ENCODE measurements at places on chromosomes 1 and 21.
A peak's percentile ranks its signal among the peaks of the same experiment; 100 is the strongest.

GRCh38 chr1:36748466-36748865 is 265.8 kb upstream of the CSF3R start:
- no peak for DNase-seq

DNA sequence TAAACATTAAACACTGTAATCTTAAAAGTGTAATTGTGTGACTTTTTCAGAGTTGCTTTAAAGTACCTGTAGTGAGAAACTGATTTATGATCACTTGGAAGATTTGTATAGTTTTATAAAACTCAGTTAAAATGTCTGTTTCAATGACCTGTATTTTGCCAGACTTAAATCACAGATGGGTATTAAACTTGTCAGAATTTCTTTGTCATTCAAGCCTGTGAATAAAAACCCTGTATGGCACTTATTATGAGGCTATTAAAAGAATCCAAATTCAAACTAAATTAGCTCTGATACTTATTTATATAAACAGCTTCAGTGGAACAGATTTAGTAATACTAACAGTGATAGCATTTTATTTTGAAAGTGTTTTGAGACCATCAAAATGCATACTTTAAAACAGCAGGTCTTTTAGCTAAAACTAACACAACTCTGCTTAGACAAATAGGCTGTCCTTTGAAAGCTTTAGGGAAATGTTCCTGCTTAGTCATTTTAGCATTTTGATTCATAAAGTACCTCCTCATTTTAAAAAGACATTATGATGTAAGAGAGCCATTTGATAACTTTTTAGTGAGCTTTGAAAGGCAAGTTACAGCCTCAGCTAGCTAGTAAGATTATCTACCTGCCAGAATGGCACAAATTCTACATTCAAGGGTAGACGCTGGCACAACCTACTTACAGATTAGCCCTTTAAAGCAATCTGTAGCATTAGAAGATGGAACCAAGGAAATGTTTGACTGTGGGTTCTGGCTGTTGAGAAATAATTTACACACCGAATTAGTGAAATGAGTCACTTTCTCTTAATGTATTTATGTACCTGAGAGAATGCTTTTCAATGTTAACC is 9.4 kb downstream of the SOD1 start:
- no peak for DNase-seq

DNA sequence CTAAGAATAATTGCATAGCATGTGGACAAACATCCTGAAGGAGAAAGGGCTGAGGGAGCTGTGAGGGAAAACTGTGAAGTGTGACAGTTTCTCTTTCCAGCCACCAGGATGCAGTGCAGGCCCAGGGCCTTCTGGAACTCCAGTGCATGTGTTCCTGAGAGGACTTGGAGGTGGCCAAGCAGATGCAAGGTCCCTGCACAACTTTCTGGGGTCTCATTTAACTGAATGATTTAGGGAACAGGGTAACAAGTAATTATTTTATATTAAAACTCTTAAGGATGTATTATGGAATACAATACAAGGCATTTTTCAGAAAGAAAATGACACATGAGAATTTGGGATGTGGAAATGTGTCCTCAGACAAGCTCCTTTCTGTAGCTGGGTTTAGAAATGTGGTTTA is 61.2 kb upstream of the MCOLN3 start:
- peak; percentile 82 for DNase-seq

- no peak for DNase-seq
These were observed 86.2 kb downstream of the RIPK4 start for GRCh38 chr21:41680444-41681347.

GRCh38 chr1:7470904-7471638 is 300.0 kb upstream of the VAMP3 start:
- DNase-seq, result no peak

GRCh38 chr21:44611551-44611950 is 328 bp upstream of the KRTAP10-8 start:
- DNase-seq, result no peak

GRCh38 chr1:12556368-12556930 is 61.6 kb downstream of the DHRS3 start:
- DNase-seq, result peak; percentile 25

DNA sequence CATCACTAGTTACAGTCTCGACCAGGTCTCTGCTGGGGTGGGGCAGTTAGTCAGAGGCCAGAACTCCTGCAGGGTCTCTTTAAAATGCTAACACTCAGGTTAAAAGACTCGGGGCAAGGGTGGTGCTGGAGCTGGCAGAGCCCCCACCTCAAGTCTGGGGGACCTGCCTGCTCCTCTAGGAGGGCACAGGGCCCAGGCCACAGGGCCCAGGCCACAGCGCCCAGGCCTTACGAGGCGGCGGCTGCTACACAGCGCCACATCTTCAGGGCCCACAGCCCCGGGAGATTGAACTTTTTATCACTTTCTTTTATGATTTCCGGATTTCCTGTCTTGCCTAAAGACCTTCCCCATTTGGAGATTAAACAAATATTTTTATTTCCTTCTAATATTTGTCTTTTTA is 10.4 kb downstream of the MPZ start:
- no peak for DNase-seq

- DNase-seq, result no peak
These were observed 25.6 kb downstream of the EYA3 start for GRCh38 chr1:28062806-28063205.

DNA sequence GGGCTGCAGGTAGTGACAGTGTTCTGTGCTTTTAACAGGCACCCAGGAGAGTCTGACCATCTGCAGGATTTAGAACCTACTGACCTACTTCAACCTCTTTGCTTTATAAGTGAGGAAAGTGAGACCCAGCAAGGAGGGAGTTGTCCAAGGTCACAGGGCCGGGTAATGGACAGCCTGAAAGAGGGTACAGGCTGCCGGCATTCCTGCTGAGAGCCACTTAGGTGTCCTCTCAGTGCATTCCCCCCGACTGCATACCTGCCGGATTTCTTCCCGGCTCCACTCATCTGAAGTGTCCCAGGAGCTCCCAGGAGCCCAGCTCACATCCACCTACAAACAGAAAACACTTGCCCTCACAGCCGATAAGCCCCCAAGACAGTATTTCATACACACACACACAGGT is 13.9 kb downstream of the PHLDA3 start:
- no peak for DNase-seq

- peak; percentile 74 for DNase-seq
These were observed at the start of gene LMX1A for GRCh38 chr1:165355977-165356811. TSS of gene LMX1A (minus strand) at chr1:165356715. CDS start at chr1:165355559, 1,156 bp downstream.

GRCh38 chr1:89085781-89086180 is 20.8 kb upstream of the GBP1 start:
- DNase-seq, result no peak

- no peak for DNase-seq
These were observed 53.9 kb downstream of the SYDE2 start for GRCh38 chr1:85146972-85147359.

GRCh38 chr1:240271081-240271480 is 179.4 kb downstream of the FMN2 start:
- DNase-seq, result no peak

DNA sequence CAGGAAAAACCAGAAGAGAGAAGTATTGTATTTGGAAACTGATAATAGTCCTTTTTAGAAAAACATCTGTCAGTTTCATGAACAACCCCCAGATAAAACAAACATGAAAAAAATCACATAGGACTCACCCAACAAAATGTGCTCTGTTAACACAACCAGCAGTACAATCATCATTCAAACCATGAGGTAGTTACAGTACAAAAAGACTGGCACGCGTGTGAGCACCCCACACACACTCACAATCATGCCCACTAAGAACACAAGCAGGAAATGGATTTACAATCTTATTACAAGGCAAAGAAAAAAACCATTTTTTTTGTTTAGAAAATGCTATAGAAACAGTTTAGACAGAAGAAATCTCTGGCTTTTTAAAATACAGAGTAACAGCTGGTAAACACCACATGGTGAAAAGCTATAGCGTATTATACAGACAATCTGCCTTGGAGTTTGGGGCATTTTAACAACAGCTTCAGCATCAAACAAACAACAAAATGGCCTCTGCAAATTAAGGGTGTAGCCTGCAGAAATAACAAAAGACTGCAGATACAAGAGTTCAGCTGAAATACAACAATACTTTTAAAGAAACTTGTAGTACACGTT is 180.0 kb downstream of the CDC7 start:
- no peak for DNase-seq

- DNase-seq, result no peak
These were observed 1.8 kb upstream of the MCOLN2 start for GRCh38 chr1:84998642-84999280.

GRCh38 chr21:35426897-35427296 is 377.8 kb upstream of the RUNX1 start:
- DNase-seq, result no peak

GRCh38 chr1:2306151-2306978 is 78.2 kb downstream of the SKI start:
- DNase-seq, result no peak

DNA sequence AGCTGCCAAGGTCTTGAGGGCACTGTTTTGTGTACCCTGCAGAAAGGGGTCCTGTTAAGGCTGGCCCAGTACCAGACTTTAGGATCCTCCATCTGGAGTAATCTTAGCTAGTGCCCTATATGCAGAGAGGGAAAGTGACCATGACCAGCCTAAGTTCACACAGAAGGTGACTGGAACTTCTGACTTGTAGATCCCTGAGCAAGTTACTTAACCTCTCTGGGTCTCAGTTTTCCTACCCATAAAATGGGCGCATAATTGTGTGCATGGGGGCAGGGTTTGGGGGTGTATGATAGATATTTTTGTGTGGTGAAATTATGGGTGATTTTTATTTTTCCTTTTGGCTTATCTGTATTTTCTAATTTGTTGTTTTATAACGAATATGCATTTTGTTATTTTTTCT is 3.3 kb upstream of the SHISAL2A start:
- no peak for DNase-seq

- no peak for DNase-seq
These were observed 29.3 kb upstream of the SRSF10 start for GRCh38 chr1:24009406-24009805.

GRCh38 chr1:40847023-40847745 is 15.0 kb downstream of the CITED4 start:
- DNase-seq, result no peak

GRCh38 chr1:109750920-109751319 is 10.1 kb upstream of the GSTM3 start:
- no peak for DNase-seq

DNA sequence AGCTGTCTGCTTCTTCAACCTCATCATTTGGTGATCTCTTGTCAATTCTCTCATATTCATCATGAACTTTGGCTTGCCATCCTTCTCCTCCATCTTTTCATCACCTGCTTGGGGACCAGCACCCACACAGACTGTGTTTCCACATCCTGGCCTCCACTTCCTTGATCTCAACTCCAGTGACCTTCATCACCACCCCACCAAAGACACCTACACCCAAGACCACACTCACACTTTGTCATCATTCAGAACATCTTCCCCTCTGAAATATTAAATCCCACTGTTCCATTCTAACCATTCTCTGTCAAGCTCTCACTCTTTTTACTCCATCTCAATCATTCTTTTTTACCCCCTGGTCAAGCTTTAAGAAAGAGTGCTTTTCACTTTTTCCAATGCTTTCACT is 115.5 kb upstream of the VAV3 start:
- DNase-seq, result no peak
